OCI-LY7 (cell line): ENCODE measurements at places on chromosomes 7 and 10. TPM values are rescaled to one million over a fixed set of nuclear protein-coding genes. Genes with fewer than 3 reads are reported as not detected.

Gene KCNIP2
- 2.8 and 4.3 TPM in 2 replicates for total RNA-seq

Gene AGR3
- total RNA-seq: not detected in 2 replicates

Gene NEURL1
- not detected in 2 replicates for total RNA-seq

Gene SCD
- total RNA-seq: 291 and 327 TPM in 2 replicates

Gene TMEM270
- not detected in 2 replicates for total RNA-seq

Gene PKD2L1
- 0.76 TPM in 1 of 2 replicates, not detected in the other for total RNA-seq

Gene NOD1
- 10.3 and 11.9 TPM in 2 replicates for total RNA-seq

Gene PRTFDC1
- total RNA-seq: not detected in 2 replicates

Gene ST8SIA6
- total RNA-seq: not detected in 2 replicates

Gene DNAJB9
- total RNA-seq: 11.1 and 11.4 TPM in 2 replicates

Gene IDI2
- not detected in 2 replicates for total RNA-seq

DNA sequence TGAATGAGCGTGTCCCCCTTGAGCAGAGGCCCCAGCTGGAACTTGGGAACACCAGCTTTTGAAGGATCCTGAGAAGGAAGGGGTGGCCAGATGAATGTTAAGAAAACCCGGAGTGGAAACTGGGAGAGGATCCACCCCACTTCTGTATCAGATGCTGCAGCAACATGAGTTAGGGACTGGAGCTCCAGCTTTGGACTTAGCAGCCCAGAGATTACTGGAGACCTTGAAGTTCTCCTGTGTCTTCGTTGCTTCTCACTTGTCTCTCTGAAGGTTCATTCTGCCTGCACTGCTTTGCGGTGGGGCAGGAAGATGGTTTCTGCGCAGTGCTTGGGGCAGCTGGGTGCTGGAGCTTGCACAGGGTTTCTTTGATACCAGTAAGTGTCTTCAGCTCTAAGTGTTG, 9.3 kb downstream of the TMEM248 start:
- no peak for DNase-seq

GRCh38 chr10:17162828-17163227, 33.2 kb upstream of the CUBN start:
- DNase-seq: no peak

DNA sequence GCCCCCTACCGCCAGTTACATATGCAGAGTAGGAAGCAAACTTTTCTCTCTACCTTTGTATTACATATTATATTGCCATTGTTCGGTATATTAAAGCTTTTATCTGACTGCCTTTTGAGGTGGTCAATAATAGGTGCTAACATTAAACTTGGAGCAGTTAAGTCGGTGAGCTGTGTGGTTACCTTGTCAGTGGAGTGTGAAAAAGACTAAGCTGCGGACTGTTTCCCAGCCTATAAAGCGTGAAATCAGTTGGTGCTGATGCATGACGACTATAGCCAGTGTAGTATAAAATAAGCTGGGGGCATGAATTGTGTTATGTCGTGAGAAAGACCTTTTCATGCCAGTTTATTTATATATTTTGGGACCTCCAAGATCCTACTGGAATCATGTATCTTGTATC, 33.7 kb downstream of the R3HCC1L start:
- peak; percentile 92 for DNase-seq

DNA sequence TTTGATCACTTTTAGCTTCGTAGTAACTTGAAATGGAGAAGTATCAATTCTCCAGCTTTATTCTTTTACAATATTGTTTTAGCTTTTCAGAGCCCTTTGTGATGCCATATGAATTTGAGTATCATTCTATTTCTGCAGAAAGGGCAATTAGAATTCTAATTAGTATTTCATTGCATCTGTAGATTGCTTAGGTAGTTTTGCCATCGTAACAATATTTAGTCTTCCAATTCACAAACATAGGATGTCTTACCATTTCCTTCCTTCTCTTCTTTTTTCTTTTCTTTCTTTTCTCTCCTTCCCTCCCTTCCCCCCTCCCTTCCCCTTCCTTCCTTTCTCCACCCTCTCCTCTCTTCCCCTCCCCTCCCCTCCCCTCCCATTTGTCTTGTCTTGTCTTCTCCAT, 105.0 kb downstream of the MAPK8 start:
- DNase-seq: no peak

DNA sequence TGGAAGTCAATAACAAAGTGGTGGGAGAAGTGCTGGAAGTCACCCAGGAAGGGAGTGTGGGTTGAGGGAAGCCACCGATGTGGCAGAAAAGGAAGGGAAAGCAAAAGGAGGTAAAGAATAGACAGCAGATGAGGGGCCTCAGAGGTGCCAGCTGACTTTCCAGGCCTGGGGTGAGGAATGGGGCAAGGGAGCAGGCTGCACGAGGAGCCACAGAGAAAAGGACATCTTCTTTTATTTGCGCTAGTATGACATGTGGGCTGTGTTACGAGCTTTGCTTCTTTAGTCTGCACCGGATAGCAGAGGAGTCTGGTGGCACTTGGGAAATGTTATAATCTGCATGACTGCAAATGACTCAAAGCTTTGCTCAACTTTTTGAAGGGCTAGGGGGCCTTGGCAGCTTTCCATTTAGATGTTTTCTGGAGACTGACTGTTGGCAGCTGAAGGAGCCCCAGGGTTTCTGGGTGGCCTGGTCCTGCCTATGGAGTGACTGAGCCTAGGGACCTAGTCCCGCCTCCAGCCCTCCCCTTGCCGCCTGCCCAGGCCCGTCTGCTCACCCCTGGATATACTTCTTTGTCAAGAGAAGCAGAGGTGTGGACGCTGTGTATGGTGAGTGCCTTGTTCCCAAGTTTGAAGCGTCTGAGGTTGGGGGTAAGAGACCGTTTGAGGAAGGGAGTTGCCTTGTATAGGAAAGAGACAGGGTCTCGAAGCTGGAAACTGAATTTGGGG, 5.1 kb downstream of the PRXL2A start:
- no peak for DNase-seq

DNA sequence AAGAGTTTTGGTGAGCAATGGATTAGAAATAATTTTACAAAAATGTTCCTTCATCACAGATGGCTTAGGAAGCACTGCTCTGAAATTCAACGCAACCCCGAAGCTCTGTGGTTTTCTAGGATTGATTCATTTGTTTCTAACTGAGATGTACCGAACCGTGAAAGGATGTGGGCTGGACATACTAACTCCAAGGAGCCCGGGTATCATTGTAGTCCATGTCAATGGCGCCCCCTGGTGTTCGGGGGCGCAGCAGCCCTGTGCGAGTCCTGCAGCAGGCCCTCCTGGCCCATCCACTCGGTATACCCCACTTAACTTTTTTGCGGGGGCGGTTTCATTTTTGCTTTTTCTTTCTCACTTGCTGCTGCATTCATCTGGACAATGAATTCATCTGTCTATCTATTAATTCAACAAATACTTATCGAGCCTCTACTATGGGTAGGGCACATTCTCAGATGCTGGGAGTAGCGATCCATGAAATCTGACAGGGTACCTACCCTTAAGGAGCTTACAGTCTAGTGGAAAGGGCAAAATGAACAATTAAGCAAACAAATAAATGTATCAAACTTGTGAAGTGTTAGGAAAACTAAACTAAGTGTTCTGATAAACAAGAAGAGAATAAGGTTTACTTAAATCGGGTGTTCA, 25.2 kb upstream of the ITPRID1 start:
- DNase-seq: peak; percentile 58

DNA sequence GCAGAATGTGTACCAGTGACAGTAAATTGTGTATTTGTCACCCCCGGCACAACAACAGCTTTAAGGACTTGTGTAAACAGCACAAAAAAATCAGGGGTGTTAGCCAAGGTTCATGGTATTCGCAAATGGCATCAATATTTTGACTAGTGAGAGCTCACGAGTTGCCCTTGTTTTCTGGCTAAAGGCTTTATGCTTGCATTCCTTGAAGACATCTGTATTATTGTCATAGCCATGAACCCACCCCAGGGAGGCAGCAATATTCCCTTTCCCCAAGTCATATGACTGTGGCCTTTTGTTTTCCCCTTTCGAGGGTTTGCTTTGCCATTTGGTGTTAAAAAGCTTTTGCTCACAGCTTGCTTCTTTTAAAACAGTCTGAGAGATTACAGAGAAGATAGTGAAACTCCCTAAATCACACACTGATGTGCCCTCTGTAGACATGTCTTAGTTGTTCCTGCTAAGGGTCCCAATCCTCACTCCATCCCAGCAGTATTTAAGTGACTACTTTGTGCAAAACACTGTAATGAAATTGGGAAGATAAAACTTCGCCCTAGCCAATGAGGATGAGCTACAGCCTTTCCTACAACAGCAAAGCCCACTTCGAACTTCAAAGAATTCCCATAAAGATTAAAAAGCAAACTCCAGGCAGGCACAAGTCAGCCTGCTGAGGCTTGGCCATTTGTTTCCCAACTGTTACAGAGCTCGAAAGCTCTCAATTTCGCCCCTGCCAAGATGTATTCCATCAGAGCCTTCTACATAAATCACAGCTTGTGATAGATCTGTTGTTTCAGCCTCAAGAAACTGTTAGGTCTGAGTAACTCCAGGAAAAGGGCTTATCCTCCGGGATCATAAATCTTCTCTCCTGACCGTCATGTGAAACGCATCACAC, 172.3 kb downstream of the ADAM12 start:
- DNase-seq: no peak

GRCh38 chr7:78542541-78542940, 744.0 kb downstream of the PHTF2 start:
- no peak for DNase-seq

GRCh38 chr10:43965033-43965917, 316.6 kb upstream of the ZNF32 start:
- DNase-seq: peak; percentile 67

DNA sequence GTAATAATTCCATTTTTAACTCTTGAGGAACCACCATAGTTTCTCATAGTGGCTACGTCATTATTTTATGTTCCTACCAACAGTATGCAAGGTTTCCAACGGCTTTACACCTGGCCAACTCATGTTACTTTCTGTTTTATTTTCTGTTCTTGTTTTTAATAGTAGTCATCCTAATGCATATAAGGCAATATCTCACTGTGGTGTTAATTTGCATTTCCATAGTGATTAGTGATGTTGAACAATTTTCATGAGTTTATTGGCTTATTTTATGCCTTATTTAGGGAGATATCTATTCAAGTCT, 465.5 kb upstream of the KLF6 start:
- no peak for DNase-seq

DNA sequence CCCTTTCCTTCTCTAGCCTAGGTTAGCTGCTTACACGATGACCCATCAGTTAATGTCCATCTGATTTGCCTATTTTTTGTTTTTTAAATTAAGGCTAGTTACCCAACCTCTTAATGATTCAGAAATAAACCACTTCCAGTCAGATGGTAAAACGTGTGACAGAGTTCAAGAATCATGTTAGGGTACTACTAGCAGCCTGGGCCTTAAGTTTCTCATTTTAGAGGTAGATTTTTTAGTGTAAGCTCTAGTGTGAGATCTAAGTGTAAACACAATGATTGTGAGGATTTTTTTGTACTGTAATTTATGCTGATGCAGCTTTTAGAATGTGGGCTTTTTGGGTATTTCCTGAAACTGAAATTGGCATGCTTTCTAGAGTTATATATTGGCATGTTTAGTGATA, 130.0 kb downstream of the CDK14 start:
- no peak for DNase-seq

- no peak for DNase-seq
Observed at GRCh38 chr7:8131694-8132605, 130.0 kb downstream of the ICA1 start.

DNA sequence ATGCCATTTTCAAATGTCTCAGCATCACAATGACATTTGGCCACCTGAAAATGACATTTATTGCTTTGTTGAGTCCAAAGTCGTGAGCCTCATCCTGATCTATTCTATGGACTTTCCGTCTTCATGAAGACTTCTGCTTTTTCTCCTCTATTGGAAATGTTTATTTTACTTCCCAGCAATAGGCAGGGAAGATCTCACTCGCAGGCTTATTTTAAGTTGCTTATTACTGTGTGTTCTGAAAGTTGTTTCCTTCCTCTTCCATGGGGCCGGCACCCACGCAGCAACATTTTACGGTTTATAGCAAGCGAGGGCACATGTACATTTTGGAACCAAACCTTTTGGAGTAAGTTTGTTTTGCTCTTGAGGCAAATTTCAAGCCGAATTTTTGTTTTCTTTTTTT, 221.0 kb upstream of the KLF6 start:
- no peak for DNase-seq

- DNase-seq: no peak
Observed at GRCh38 chr7:1134951-1135350, 25.0 kb downstream of the ZFAND2A start.

DNA sequence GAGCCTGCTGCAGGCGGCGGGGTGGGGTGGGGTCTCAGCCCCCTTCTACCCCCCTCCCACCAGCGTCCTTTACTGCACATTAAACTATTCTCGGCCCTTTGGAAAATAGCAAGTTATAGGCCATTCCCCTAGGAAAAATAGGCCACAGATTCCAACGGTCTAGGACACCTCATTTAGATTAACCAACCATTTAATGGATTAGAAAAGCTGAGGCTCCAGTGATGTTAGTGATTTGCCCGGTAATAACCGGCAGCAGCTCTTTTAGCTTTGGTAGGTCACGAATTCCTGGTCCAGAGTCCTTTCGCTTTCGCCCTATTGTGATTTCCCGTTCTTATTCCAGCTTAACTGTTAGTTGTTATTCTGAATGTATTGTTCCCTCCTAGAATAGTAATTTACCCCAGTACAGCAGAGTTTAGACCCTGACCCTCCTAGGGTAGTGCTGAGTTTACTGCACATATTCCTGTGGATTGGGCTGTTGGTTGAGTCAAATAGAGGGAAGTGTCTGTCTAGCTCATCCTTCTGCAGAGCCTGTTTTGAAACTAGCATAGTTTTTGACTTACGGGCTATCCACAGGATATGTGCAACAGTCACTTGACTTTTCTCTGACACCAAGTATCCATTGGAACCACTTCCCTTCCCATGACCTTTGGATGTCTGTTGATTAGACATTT, 754 bp downstream of the GSTO1 start:
- DNase-seq: peak; percentile 20

GRCh38 chr10:104020020-104020419, 53.1 kb downstream of the SLK start:
- DNase-seq: no peak

DNA sequence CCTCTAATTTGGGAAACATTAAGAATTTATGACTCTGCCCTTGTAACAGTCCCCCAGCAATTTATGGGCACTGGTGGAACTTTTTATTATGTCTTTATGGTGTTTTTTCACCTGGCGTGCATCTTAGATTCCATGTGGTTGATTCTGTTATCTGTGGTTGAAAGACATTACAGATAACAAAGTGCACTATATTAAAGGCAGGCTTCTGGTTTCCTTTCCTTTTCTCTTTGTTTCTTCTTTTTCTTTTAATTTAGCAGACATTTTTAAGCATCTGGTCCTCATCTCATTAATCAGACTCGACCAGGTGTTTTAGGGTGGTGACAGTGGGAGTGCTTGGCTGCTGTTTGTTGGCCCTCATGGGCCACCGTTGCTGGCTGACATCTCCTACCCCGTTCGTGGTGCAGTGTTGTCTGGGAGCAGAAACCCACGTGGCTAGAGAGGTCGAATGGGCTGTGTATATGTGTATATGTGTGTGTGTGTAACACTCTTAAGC, 77.4 kb downstream of the LRMDA start:
- DNase-seq: no peak

- DNase-seq: no peak
Observed at GRCh38 chr10:84225427-84226173, at the start of gene LRIT2. TSS of gene LRIT2 (minus strand) at chr10:84225544. CDS start at chr10:84225520, 24 bp downstream.
